ENCODE measurements at places on chromosomes 1 and 21.

DNA sequence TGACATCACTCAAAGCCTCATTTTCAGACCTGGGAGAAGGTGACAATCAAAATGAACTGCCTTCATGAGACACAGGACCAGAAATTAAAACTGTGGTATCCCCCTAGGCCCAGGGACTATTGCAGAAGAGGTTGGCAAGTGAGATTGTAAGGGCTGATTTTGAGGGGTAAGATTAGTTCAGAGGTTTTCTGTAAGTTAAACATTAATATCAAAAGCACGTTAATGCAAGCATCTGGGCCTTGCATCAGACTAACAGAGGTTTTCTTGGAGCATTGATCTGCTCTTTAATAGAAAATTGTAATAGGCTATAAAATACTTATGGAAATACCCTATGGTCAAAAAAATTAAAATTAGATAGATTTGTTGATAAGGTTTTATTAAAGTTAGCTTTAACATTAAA is 14.6 kb upstream of the GBP4 start:
- DNase-seq, result no peak

DNA sequence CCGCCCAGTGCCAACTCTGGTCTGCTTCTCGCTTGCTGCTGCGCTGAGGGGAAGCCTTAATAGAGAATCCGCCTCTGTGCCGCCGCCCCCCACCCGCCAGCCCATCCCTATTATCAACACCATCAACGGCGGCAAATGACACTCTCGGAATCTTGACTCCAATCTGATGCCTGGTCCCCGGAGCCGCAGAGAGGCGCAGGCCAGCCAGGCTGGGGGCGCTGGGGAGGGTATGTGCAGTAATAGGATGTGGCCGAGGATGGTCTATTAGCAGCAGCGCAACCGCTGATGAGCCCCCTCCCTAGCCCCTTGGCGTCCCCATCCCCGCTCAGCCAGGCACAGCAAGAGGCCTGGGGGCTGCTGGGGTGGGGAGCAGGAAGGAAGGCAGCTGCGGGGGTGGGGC is 15.1 kb upstream of the DMBX1 start:
- no peak for DNase-seq

DNA sequence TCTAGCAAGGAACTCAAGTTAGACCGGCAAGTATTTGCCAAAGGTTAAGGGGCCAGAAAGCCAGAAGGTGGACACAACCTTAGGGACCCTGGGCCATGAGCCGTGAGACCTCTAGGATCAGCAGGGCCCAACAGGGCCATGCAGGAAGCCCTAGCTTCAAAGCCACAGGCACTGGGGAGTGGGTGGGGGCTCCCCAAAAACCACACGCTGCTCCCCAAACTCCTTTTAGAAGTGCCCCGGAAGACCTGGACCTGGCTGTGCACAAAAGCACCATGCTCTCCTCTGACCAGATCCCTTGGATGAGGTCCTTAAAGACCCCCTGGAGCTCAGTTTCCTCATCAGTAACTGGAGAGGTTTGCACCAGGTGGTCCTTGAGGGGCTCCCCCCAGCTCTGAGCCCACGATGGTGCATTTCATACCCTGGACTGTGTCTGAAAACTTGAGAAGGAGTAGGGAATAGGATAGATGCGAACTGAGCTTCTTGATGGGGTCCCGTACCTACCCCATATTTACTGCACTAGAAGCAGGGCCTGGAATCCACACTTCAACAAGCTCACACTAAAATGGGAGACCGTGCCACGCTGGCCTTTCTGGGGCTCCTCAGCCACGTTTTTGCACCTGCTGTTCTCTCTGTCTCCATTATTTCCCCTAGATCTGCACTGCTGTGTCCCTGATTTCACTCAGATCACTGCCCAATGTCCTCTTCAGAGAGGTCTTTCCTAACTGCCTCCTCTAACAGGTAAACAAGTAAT is 40.6 kb upstream of the LBR start:
- no peak for DNase-seq

- no peak for DNase-seq
These were observed 41.0 kb downstream of the PKP1 start for GRCh38 chr1:201324306-201324705.

DNA sequence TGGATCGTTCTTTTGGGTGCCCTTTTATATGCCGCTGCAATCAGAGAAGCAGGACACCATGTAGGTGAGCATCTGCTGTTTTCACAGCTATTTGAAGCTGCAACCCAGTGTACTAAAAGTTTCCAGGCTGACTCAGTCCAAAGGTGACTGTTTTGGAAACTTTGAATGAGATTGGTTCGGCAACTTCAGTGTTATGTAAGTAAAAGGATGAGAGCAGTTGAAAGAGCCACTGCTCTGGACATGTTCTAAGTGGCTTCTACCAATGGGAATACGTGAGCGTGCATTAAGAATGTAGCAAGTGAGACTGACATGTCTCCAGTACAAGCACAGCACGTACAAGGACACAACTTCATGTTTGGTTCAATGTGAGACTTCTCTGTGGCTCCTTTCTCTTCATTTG is 55.6 kb downstream of the DDR2 start:
- no peak for DNase-seq

DNA sequence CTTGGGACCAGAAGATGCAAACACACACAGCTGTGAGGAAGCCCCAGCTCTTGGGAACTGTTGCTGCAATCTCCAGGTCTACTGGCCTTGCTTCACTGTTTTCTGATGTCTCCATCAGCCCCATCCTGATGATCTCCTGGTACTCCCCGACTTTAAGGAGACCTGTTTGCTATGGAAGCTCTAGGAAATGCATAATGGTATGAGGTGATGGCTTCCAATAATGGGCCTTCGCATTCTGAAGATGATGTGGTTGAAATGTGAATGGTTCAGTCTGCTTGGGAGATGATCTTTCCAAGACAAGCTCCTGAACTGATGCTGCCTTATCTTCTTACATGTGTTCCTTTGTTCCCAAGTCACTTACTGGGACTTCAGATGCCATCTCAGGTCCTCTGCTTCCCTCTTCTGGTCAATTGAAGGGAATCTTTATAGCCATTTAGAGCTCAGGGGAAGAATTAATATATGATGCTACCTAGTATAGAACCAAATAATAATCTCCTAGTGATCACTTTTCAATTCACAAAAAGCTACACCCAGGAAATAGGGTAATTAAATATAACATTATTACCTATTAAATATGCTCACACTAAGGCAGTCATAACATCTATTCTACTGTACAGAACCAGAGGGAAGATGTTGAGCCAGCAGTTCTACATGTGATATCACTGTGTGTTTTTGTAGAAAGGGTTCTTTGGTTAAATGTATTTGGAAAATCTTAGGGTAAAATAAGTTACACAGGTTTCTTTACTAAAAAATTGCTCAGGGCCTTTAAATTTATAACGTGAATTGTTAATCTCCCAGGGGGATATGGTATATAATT is 73.9 kb upstream of the VTCN1 start:
- no peak for DNase-seq

DNA sequence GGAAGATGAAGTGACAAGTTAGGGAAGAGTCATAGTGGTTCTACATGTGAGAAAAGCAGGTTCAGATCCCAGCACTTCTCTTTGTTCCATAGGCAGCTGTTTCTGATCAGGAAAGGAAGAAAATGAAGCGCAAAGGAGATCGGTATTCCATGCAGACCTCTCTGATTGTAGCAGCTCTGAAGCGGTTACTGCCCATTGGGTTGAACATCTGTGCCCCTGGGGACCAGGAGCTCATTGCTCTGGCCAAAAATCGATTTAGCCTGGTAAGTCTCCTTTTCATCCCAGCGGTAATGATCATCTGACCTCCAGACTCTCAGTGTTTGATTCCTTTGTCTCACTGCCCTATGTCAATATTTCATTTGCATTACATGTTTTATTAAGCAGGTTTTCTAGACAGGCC is 173.6 kb downstream of the ZP4 start:
- no peak for DNase-seq

- no peak for DNase-seq
These were observed 12.1 kb downstream of the IFNAR2 start for GRCh38 chr21:33241846-33242245.

Measured in stimulated activated CD4-positive, alpha-beta T cell treated with anti-CD3 and anti-CD28 coated beads, Interleukin-4, amount 100 ng/mL, for 4 hours (primary cell).